ENCODE measurements at places on chromosomes 12 and 14.

DNA sequence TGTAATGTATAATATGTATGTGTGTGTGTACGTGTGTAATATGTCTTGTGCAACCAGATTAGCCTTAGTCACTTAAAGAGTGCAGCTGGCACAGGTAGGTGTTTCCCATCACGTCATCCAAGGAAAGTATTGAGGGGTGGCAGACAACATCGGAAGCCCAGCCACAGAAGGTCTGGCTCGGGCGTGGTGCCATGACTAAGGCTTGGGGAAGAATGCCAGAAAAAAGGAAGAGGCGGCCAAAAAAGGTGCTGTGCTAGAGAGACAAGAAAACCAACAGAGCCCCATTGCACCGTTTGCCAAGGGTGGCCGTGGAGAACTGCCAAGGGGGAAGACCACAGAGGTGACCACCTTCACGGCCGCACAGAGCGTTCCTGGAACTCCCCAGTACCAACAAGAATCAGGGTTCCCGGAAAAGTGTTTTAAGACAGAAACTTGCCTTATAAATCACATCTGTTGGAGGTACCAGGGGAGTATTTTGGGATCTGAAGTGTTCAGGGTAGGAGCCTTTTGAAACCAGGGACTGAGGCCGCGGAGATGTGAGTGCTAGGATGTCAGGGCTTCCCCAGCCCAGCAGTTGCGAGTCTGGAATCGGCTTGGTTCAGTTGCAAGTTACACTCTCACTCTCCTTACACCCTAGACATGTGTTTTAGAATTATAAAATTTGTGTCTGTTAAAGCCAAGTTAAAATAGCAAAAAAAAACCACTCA lies 131.2 kb upstream of the DYRK2 start:
- no peak for DNase-seq
- H3K36me3 ChIP-seq = no peaks in the 10 kb centered on the region
- H3K4me1 ChIP-seq = peaks cover 30% of the 10 kb centered on the region
- H3K4me3 ChIP-seq = peak overlapping the region; percentile 47
- peak overlapping the region; percentile 54 for H3K27ac ChIP-seq

GRCh38 chr12:77888611-77889010 lies 57.9 kb downstream of the NAV3 start:
- H3K4me3 ChIP-seq = no peak overlapping the region
- H3K27ac ChIP-seq = no peak overlapping the region
- no peak for DNase-seq
- no peaks in the 10 kb centered on the region for H3K4me1 ChIP-seq
- no peaks in the 10 kb centered on the region for H3K36me3 ChIP-seq
- no peaks in the 10 kb centered on the region for H3K27me3 ChIP-seq

DNA sequence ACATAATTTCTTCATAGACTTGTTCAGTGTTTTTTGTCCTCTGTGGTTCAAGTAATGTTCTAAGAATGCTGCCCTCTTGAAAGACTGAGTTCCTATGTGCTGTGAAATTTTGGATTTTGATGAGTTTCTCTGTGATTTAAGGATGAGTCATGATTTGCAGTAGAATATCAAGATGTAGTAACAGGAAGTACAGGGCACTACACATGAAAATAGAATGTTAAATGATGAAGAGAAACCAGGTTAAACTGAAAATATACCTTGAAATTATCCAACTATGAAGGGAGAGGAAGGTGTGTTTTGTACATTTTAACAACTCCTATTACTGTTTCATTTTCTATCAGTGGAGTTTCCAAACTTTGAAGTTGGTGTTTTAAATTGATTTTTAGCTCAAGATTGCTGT lies 4.8 kb downstream of the ELK3 start:
- H3K4me3 ChIP-seq = no peak overlapping the region
- peaks cover 14% of the 10 kb centered on the region for H3K4me1 ChIP-seq
- DNase-seq = no peak
- H3K27me3 ChIP-seq = no peaks in the 10 kb centered on the region

- H3K4me3 ChIP-seq = no peak overlapping the region
- H3K27ac ChIP-seq = no peak overlapping the region
- no peak for DNase-seq
- no peaks in the 10 kb centered on the region for H3K27me3 ChIP-seq
These were observed 1318.9 kb downstream of the AACS start for GRCh38 chr12:126384026-126384564.

DNA sequence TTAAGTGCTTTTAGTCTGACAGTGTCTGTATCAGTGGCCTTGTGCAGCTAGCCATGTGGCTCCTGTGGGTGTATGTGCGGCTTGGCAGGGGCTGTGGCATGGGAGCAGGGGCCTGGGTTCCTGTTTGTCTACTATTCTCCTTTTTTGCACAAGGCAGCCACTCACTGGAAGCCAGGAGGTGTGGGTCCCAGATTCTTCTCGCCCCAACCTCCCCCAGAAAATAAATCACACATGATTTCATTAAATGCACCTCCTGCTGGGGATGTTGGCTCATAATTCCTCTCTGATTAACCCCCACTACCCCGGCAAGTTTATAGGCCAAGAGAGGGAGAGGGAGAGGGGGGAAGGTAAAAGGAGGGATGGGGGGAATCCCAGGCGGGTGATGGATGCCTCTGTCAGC lies 17.6 kb downstream of the CALCOCO1 start:
- no peak for DNase-seq
- no peak overlapping the region for H3K27ac ChIP-seq
- H3K36me3 ChIP-seq = peaks cover 22% of the 10 kb centered on the region
- H3K4me1 ChIP-seq = no peaks in the 10 kb centered on the region
- no peaks in the 10 kb centered on the region for H3K27me3 ChIP-seq
